Cardiac fibroblast (primary cell): ENCODE measurements at places on chromosomes 2 and 18.
A peak's percentile ranks its signal among the peaks of the same experiment; 100 is the strongest.

DNA sequence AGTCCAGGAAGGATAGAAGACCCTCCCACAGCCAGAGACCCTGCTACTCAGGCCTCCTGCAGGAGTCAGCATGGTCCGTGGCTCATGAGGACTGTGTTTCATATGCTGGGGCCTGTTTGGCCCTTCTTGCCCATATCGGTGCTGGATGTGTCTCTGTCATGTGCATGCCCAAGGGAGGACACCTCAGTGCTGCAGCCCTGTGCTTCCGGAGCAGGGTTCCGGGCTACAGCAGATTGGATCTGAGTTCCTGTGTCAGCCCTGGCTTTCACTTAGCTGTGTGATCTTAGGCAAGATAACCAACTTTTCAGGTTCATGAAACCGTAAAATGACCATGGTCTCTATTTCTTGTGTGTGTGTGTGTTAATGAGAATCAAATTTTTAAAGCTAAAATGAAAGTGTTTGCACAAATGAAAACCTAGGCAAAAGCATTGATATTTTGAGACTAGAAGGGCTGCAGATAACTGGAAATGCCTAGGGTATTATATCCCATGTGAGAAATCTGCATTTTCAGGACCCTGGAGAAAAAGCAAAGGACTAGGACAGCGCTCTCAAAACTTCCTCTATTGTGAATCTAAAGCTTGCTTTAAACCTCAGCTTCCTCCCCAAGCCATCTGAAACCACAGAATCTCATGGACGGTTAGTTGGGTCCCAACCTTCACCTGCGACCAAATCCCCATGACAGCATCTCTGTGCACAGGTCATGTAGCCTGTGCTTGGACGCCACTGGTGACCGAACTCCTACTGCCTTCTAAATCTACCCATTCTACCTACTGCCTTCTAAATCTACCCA lies 58.8 kb upstream of the CAPN13 start:
- DNase-seq: no peak

DNA sequence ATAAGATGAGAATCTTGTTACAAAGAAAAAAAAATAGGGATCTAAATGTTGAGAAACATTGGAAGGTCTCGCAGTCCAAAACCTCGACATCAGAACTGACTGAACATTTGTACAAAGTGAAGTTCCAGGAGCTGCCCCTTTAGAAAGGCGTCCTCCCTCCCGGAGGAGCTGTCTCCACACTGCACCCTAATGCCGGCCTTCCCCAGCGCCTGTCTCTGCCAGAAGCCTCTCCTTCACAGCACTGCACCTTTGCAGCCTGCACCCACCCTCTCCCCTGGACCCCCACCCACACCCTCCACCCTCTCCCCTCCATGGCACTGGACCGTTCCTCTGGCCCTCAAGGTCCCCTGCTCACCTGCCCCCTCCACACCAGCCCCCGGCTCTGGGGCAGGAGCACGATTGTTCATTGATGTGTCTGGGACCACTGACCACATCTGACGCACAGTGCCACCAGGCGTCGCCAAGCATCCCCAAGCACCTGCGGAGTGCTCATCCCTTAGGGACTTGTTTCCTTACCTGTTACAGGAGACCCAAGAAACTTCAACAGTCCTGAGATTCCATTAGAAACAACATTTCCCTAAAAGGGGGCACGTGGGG lies 90.3 kb upstream of the SNTG2 start:
- no peak for DNase-seq

DNA sequence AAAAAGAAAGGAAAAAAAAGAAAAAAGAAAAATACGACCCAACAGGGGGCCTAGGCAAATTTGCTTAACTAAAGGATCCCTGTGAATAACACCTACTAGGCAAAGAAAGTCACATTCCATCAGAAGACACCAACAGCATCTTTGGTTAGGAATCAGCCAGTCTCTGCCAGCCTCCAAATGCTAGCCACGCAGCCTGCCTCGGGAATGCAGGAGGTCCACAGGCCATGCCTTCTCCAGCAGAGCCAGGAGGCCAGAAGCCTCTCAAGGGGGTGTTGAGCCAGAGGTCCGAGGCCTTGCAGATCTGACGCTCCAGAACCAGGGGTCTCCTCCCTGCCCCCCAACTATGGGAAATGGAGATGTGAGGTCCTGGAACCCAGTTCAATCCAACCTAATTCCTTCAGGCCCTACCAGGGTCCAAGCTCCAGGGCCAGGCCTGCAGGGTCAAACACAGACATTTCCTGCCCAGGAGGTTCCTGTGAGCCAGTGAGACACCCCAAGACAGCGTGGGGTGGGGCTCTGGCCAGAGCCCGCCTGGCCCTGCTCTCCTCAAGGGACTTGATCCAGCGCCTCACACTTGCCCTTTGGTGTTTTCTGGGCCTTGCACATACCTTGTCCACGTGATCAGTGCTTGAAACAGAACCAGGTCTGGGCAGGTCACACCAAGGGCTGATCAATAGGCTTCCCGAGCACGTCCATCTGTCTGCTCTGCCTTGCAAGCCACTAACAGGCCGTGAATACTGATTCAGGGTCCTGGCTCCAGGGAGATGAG lies 289.6 kb upstream of the ID2 start:
- no peak for DNase-seq

DNA sequence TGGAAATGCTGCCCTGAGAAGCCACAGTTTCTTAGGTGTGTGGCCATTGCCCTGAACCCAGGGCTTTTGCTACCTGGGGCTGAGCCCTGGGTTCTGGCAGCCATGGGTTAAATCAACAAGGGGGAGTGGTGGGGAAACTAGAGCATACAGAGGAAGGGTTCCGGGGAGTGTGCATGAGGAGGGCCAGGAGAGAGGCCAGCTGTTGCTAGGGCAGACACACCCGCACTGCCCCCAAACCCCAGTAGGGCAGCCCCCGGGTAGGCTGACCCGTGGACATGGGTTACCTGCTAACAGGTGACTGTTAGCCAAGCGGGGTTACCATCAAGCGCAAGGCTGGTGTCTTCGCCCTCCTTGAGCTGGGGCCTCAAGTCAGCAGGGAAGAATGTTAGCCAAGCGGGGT lies 14.8 kb upstream of the ARHGEF4 start:
- DNase-seq: no peak

- DNase-seq: no peak
These were observed 173.8 kb downstream of the TMEM18 start for GRCh38 chr2:503288-503999.

GRCh38 chr18:36850527-36851201 lies 21.7 kb downstream of the KIAA1328 start:
- DNase-seq: peak; percentile 83

DNA sequence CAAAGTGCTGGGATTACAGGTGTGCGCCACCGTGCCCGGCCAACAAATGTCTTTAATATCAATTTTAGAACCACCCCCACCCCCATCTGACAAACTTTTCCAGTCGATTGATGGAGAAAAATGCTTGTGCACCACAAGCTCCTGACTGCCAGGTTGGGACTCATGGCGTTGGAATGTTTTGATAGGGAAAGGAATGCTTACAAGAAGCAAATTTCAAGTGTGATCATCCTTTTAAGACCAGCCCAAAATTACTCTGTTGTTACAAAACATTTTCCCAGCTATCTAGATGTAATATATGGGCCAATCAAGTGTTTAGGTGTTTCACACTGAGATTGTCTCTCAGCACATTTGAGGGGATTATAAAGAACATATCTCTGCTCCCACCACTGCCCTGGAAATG lies 45.2 kb downstream of the UBXN4 start:
- DNase-seq: peak; percentile 83
